ENCODE measurements at places on chromosomes 7 and 10.

DNA sequence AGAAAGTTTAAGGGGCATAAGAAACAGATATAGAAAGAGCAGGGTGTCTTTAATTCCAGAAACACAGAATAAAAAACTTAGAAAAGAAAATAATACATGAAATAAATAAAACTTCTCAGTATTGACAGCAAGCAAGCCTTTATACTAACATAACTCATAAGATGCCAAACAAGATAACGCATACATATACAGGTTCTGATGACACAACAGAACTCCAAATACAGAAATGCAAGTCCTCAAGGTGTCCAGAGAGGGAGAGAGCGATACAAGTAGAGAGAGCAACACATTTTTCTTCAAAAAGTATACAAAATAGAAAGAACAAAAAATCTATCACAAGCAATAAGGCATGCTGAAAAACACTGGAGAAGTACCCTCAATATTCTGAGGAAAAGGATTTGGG, 314.6 kb upstream of the POM121L12 start:
- DNase-seq = no peak

DNA sequence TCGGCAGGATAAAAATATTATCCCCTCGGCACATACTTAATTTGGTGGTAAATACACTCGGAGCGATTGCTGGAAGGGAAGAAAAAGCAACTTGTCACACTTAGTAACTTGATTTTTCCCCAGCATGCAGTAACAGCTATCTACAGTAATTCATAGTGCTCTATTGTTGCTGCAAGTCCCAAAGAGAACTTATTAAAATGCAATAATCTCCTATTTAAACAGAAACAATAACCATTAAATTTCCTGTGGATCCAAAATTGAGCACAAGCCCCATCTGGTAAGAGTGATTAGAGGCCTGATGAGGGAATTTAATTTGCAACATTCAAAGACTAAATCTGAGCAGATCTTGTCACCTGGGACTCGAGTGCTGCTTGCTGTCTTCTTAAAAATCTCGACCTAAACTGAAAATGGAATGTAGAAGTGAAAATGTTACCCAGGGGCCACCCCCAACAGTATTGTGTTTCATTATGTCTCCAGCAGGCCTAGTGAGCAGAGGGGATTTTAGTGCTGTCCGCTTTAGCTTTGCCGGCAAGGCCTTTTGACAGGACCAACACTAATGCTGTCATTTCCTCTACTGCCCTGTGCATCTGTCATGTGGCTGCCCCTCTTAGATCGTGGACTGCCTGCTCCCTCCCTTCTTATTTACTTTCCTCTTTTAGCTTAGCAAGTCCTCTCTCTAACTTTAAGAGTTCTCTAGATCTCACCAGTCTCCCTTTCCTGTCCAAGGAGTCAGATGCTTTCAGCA, 639.7 kb downstream of the AUTS2 start:
- DNase-seq = no peak

- no peak for DNase-seq
These were observed 162.1 kb downstream of the DIP2C start for GRCh38 chr10:527416-527815.

GRCh38 chr7:2821161-2821841, 22.8 kb downstream of the GNA12 start:
- DNase-seq = no peak

- DNase-seq = no peak
These were observed 156.7 kb downstream of the ANLN start for GRCh38 chr7:36546331-36546730.

All from T-helper 2 cell (primary cell).